Non-pigmented ciliary epithelial cell (primary cell): ENCODE measurements at places on chromosomes 3 and 15.

GRCh38 chr3:184466413-184466960, 86.6 kb downstream of the CHRD start:
- DNase-seq: no peak

- no peak for DNase-seq
Observed at GRCh38 chr3:86234506-86235254, 756.3 kb downstream of the VGLL3 start.

GRCh38 chr3:90069748-90070147, 962.3 kb downstream of the EPHA3 start:
- DNase-seq: no peak

GRCh38 chr3:98326105-98326893, 27.4 kb upstream of the OR5K4 start:
- no peak for DNase-seq

DNA sequence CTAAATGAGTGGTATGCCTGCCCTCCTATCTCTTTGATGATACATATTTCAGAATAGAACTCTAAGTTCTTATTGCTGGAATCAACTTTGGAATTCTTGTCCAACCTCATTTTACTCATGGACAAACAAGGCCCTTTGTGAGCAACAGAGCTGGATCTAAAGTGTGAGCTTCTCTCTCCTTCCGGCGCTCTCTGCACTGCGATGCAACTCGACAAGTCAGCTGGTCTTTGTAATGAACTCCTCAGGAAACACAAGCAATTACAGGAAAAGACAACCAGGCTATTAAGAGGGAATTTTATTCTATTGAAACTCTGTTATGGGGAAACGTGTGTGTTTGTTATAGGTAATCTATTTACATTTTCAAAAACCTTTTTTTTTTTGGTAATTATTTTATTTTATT, 20.3 kb upstream of the NRROS start:
- DNase-seq: no peak
